ENCODE measurements at places on chromosomes 13 and 19. TPM values are rescaled to one million over a fixed set of nuclear protein-coding genes. Genes with fewer than 3 reads are reported as not detected.

The GJB6 gene
- not detected for polyA plus RNA-seq

The PEG3 gene
- polyA plus RNA-seq: not detected

The FCAR gene
- not detected for polyA plus RNA-seq

GRCh38 chr13:110244071-110244830, 62.7 kb downstream of the COL4A1 start:
- H3K36me3 ChIP-seq: peaks cover 35% of the 10 kb centered on the region
- no peak overlapping the region for H3K4me3 ChIP-seq
- peaks cover 29% of the 10 kb centered on the region for H3K4me1 ChIP-seq
- no peaks in the 10 kb centered on the region for H3K27me3 ChIP-seq
- peak; percentile 42 for DNase-seq
- peak overlapping the region; percentile 19 for H3K27ac ChIP-seq

GRCh38 chr13:69857183-69857821, 250.3 kb upstream of the ATXN8OS start:
- peak; percentile 1 for DNase-seq
- no peak overlapping the region for H3K4me3 ChIP-seq
- H3K27me3 ChIP-seq: no peaks in the 10 kb centered on the region
- H3K4me1 ChIP-seq: no peaks in the 10 kb centered on the region
- no peak overlapping the region for H3K27ac ChIP-seq

DNA sequence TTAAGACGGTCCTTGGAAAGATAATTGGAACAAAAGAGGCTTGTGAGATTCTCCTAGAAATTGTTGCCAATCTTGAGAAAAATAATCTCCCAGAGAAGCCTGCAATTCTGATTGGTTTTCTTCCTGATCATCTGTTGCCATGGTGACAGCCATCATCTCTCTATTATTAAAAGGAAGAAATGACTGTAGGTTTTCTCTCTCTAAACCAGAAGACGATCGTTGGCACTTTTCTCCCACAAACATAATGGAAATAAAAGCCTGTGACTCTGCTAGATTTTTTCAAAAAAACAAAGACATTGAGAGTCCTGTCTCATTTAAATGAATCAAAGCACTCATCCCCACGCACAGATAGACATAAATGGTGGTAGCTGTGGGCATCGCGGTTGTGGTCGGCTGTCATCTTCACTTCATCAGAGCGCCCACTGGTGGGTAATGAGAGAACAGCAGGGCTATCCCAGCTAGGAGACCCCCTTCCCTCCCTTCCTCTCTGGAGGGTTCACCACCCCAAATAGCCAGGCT, 21.7 kb upstream of the CALM3 start:
- H3K36me3 ChIP-seq: no peaks in the 10 kb centered on the region
- H3K4me3 ChIP-seq: no peak overlapping the region
- DNase-seq: no peak
- no peak overlapping the region for H3K27ac ChIP-seq
- H3K27me3 ChIP-seq: peaks cover 12% of the 10 kb centered on the region

GRCh38 chr19:41175801-41176777, 16.9 kb upstream of the CYP2S1 start:
- H3K27ac ChIP-seq: peak overlapping the region; percentile 67
- no peaks in the 10 kb centered on the region for H3K36me3 ChIP-seq
- no peak overlapping the region for H3K4me3 ChIP-seq
- H3K27me3 ChIP-seq: no peaks in the 10 kb centered on the region
- peak; percentile 76 for DNase-seq

DNA sequence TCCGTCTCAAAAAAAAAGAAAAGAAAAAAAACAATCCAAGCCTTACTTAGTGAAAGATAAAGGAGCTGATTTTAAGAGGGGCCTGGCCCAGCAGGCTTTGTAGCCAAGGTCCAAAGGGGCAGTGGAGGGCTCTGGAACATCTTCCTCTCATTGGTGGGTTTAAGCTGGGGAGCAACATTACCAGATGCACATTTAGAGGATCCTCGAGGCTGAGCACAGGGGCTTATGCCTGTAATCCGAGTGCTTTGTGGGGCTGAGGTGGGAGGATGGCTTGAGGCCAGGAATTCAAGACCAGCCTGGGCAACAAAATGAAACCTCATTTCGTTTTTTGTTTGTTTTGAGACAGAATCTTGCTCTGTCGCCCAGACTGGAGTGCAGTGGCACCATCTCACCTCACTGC, 8.0 kb upstream of the TMEM160 start:
- H3K36me3 ChIP-seq: no peaks in the 10 kb centered on the region
- no peak overlapping the region for H3K27ac ChIP-seq
- H3K4me3 ChIP-seq: no peak overlapping the region
- H3K27me3 ChIP-seq: no peaks in the 10 kb centered on the region
- DNase-seq: no peak

- H3K27ac ChIP-seq: no peak overlapping the region
- H3K4me1 ChIP-seq: no peaks in the 10 kb centered on the region
- no peak for DNase-seq
- H3K4me3 ChIP-seq: no peak overlapping the region
Observed at GRCh38 chr13:72255908-72256307, 388.9 kb upstream of the DACH1 start.

GRCh38 chr13:93848247-93848646, 621.6 kb downstream of the GPC6 start:
- no peaks in the 10 kb centered on the region for H3K27me3 ChIP-seq
- H3K4me1 ChIP-seq: peaks cover 2% of the 10 kb centered on the region
- no peak for DNase-seq
- no peaks in the 10 kb centered on the region for H3K36me3 ChIP-seq
